Aorta (tissue), 5 donors: ENCODE measurements at places on chromosomes 3 and 15.
A peak's percentile ranks its signal among the peaks of the same experiment; 100 is the strongest.

GRCh38 chr3:147387291-147387884, 19.0 kb downstream of the ZIC4 start:
- no peak for DNase-seq

DNA sequence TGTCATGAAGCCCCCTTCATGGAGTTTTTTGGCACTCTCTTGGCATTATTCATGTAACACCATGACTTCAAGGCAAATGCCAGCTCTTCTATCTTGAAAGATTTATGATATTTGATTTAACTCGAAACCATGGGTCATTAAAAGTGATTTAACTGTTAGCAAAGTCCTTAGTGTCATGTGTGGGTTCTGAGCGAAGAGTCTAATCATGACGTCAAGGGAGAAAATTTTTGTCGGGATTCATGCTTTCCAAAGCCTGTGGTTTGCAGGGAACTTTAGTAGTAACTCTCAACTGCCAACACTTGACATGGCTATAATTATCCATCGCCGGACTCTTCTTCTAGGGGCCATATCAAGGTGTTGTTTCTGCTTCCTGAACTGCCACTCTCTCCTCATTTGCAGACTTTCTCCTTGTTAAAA, 11.5 kb downstream of the GXYLT2 start:
- no peak for DNase-seq

GRCh38 chr15:81362790-81363189, 11.2 kb downstream of the TMC3 start:
- no peak for DNase-seq

GRCh38 chr3:15636028-15636709, 34.6 kb downstream of the BTD start:
- no peak for DNase-seq

DNA sequence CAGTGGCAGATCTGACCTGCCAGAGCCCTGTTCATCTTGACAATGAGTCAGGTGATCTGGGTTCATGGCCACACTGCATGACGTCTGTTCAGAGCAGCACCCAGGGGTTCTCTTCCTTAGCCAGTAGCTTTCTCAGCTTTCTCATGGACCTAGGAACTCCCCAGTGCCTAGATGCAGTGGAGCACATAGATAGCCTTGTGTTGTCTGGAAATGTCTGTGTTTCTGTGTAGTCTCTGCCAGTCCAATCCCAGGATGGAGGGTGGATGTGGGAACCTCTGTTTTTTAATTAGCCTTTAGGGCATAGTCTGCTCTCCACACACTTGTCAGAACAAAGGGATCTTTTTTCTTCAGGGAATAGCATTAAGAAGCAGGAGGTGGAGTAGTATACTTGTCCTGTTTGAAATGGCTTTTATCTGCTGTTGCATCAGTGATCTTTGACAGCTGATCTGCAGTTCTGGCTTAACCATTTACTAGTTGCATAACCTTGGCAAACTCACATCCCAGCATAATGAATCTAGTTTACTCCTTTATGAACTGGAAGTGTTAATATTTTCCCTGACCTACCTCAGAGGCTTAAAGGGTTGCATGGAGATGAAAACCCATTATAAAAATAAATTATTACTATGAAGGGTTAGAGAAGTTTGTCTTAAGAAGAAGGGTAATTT, 16.1 kb upstream of the CACNA1D start:
- DNase-seq: no peak

- no peak for DNase-seq
These were observed 34.4 kb downstream of the BOC start for GRCh38 chr3:113245761-113246161.

- no peak for DNase-seq
These were observed 1.4 kb upstream of the AQP9 start for GRCh38 chr15:58136731-58137130.

DNA sequence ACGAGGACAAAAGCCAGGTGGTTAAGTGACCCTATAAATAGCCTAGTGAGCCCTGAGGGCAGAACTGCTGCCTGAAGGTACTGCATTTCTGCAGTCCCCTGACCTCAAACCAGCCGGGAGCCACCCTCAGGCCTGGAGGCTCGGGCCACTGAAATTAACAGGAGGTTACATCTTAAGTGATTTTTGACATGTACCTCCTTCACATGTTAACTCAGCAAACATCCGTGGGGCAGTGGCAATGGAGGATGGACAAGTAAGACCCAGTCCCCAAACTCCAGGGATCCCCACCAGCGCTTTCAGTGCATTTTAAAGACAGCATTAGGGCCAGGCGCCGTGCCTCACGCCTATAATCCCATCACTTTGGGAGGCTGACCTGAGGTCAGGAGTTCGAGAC, 26.2 kb downstream of the PSTPIP1 start:
- peak; percentile 58 for DNase-seq
